ENCODE measurements at places on chromosomes 16 and 17.

DNA sequence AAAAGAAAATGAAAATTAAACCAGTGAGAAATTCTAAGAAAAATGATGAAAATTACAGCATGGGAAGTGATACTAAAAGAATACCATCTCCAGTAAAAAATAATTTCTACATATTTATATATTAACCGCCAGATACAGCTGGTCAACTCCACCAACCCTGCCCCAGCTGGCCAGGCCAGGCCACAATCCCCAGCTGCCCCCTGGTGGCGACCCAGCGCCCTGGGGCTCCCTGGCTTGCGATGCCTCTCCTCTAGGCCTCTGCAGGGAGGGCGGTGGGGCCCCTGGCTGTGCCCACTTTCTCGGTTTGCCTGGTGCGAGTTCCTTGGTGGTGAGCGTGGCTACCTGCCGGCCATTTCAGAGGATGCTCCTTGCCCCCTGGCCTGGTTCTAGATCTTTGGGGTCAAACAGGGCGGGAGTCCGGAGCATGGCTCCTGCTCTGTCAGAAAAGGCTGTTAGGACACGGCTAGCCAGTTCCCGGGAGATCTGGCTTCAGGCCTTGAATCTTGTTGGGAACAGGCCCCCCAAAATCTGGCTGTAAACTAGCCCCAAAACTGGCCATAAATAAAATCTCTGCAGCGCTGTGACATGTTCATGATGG, 14.5 kb downstream of the GLIS2 start:
- DNase-seq = peak; percentile 82

DNA sequence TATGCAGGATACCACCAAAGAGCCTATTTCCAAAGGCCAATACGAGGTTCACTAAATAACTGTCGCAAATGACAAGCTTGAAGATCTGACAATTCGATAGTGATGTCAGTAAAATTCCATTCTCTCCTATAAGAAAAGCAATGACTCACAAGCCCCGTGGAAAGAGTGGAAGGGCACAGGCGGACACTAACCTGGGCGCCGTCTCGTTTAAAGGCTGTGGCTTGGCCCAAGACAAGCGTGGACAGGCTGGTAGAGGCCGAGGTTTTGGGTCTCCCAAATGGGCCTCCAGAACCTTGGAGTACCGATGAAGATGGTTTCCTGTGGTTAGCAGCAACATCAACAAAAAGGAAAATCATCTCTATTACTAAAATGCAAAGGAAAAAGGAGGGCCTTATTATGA, 16.5 kb upstream of the SLC38A8 start:
- no peak for DNase-seq

- peak; percentile 69 for DNase-seq
Measured at GRCh38 chr16:27109666-27110523, 43.2 kb downstream of the C16orf82 start.

GRCh38 chr17:27862004-27862403, 31.2 kb downstream of the LYRM9 start:
- DNase-seq = no peak

GRCh38 chr16:2328428-2328827, 12.1 kb downstream of the ABCA3 start:
- no peak for DNase-seq

GRCh38 chr16:14562691-14563491, 67.2 kb downstream of the PARN start:
- no peak for DNase-seq

- DNase-seq = no peak
Measured at GRCh38 chr16:56897026-56897799, 32.2 kb downstream of the SLC12A3 start.

DNA sequence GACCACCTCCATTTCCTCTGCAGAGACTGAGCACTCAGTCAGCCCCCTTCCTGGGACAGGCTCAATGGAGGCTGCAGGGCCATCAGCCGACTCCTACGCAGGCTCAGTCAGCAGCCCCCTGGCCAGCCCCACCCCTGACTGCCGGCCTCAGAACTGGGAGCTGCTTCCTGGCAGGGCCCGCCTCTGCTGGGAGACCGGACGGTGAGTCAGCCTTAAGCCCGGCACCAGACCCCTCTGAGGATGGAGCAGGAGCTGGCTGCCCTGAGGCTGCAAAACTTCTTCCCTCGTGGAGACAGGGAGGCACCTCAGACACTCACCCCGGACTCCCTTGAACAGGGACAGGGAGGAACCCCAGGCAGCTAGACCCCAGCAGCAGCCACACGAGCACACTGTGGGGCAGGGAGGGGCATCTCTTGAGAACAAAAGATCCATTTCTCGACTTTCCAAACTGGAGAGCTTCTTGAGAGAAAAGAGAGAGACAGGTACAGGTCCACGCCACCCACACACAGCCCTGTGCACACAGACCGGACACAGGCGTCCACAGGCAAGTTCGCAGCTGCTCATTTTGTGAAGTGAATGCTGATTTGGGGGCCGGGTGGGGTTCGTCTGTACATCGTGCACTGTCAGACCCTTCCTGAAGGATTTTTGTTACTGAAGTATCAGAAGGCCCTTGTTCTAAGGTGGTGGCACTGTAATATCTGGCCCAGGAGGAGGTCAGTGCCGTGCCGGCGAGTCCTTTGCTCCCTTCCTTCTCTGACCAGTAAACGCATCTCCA, 1.3 kb upstream of the TUBB3 start:
- DNase-seq = peak; percentile 35

DNA sequence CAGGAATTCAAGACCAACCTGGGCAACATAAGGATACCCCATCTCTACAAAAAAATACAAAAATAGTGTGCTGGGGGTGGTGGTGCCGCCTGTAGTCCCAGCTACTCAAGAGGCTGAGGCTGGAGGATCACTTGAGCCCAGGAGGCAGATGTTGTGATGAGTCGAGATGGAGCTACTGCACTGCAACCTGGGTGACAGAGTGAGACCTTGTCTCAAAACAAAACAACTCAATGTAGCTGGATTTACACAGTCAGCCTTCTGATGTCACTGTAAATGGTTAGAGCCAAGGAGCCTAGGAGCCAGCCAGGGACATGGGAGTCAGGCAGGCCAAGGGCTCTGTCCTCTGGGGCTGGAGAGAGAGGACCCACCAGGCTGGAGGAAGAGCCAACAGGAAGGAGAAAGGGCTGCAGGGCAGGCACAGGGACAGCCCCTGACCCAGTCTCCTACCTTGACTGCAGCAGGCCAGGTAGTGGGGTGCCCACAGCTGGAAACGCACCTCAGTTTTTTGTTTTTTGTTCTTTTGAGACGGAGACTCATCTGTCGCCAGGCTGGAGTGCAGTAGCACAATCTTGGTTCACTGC, 8.4 kb downstream of the CDIPT start:
- DNase-seq = no peak

- DNase-seq = no peak
Measured at GRCh38 chr17:70138291-70138865, 31.0 kb upstream of the KCNJ2 start.

DNA sequence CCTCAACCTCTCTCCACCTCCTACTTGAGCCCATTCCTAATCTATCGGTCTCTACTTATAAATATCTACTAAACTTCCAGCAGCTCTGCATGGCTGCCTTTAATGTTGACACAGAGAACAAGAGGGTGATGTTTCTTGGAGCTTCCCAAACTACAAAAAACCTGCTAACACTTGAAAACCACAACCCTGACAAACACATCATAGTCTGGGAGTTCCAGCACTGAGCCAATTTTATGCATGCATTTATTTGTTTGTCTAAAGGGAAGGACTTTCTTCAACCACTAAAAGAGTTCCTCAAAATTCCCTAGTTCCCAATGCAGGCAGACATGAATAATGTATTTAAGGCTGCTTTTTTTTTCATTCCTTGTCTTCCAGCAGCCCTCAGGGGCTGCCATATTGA, 331.8 kb upstream of the XYLT1 start:
- no peak for DNase-seq

GRCh38 chr17:27294689-27295630, 1.0 kb downstream of the WSB1 start:
- no peak for DNase-seq

DNA sequence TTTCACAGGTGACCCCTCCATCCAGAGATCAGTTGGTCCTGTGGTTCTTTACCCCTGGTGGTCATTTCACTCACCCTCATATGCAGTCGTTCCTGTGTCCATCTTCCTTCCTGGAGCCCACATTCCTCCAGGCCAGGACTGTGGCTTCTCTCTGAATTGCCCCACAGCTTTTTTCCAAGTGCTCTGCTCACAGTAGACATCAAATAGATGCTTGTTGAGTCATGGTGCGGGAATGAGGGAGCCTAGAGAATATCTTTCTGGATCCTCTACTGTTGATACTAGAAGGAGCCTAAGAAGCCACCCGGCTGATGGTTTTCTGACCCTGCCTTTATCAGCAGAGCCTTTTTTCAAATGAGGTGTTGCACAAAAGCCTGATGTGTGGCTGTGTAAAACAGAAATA, 10.4 kb downstream of the USB1 start:
- no peak for DNase-seq

- no peak for DNase-seq
Measured at GRCh38 chr17:46876353-46876887, 25.0 kb downstream of the WNT9B start.

GRCh38 chr17:20975566-20975965, 67.2 kb downstream of the USP22 start:
- no peak for DNase-seq

DNA sequence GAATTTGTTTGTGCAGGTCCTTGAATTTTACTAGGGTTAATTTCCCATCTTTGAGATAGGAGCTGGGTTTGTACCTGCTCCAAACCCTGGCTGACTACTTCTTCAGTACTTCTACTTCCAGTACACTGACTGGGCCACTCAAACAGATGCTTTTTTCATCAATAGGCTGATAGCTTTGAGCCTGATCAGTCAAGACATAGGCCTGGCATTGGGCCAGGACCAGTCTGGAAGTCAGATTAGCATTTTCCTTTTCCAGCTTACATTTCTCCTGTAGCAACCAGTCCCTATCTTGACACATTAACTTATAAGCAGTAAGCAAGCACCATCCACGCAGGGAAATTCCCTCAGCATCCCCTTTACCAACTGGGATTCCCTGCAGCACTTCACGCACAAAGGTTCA, 7.5 kb upstream of the TMEM101 start:
- DNase-seq = no peak

DNA sequence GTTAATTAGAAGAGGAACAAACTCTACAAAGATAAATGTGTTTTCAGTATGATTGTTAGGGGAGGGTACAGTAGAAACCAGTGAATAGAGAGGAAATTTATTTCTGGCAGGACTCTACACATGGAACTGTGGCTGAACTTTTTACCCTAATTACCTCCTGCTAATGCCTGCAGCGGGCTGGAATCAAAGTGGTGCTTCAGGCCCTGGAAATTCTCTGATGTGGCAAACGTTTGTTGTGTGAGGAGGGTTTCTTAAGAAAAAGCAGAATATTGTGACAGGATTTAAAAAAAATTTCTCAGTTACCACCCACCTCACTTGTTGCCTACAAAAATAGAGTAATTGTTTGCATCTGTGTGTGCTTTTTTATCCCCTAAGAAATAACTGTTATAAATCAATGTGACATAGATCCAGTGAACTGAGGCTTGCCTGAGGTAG, 154.5 kb downstream of the BCAS3 start:
- no peak for DNase-seq

GRCh38 chr17:2331303-2331702, 5.0 kb downstream of the TSR1 start:
- DNase-seq = no peak

DNA sequence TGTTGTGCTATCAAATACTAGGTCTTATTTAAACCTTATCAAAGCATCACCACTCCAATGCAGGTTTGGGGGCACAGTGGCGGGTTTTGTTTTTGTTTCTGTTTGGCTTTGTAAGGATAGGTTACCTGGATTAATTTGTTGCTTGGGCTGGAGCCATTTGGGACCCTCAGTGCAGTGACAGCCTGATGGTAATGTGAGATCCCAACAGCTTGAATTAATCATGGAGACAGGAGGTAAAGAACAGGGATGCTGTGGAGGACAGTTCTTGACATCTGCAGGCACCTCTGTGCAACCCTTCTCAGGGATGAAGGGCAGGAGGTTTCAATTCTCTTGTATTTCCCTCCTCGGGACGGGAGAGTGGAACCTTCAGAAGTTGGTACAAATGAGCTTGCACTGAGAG, 40.5 kb downstream of the SHISA9 start:
- no peak for DNase-seq

- DNase-seq = peak; percentile 79
Measured at GRCh38 chr17:44066204-44066930, at the start of gene LSM12. LSM12 (minus strand) TSS chr17:44066671; CDS start chr17:44066587, 84 bp downstream.

GRCh38 chr16:49556606-49557446, 183.2 kb downstream of the C16orf78 start:
- peak; percentile 33 for DNase-seq

DNA sequence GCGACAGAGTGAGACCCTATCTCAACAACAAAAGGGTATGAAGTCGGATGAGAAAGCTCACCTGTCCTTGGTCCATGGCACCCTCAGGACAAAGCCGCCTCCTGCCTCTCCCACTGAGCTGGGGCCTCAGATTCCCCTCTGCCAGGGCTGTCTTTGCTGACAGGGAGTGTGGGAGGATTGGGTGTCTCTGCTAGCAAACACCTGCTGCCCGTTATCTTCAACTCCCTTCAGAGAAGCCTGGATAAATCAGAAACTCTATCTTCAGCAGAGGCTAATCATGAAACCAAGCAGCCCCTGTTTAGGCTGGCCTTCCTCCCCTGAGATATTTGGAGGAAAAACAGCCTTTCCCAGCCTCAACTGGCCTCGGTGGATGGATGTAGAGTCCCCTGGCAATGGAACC, 36.3 kb upstream of the CDH1 start:
- DNase-seq = no peak

- no peak for DNase-seq
Measured at GRCh38 chr17:45404870-45405249, 27.8 kb downstream of the ARHGAP27 start.

DNA sequence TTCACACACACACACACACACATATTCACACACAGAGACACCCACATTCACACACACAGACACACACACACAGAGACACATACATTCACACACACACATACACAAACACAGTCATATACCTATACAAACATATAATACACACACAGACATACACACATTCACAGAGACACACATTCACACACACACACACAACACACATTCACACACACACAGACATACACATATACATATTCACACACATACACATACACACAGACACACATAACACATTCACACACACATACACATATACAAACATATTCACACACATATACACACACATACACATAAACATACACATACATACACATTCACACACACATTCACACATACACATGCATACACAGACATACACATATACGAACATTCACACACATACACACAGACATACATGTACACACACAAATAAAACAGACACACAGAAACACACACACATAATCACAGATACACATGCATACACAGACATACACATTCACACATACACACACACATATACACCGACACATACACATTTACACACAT, 7.9 kb downstream of the PRCD start:
- DNase-seq = no peak

GRCh38 chr16:2974319-2975056, 5.3 kb downstream of the PAQR4 start:
- no peak for DNase-seq
